ENCODE measurements at places on chromosomes 1 and 21.

DNA sequence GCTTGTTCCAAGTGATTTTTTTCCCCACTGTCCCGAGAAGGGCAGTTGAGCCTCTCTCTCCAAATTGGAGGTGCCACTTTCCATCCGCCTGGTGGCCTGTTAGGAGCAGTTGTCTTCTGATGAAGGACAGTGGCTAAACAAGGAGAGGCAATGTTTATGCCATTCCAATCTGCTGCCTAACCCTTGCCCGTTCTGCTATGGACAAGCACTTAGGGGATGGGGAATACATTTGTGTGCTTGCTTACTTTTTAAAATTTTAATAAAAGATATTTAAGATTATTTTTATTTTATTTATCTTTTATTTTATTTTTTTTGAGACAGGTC, 12.0 kb downstream of the COQ8A start:
- DNase-seq, result peak; percentile 5

GRCh38 chr1:244760471-244760870, 75.0 kb upstream of the COX20 start:
- no peak for DNase-seq

DNA sequence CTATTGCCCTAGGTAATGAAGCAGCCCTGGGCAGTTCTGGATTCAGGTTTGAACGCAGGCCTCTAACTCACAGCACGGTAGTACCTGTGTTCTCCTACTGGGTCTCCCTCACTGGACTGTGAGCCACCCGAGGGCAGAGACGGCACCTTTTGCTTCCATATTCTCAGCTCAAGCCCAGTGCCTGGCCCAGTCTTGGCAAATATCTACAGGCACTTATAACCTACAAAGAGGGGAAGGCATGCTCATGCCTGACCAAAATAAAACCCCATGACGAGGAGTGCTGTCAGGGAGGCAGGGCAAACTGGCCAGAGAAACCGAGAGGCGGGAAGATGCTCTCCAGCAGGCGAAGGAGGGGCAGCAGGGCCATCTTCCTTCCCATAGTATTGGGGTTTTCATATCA, 91.1 kb downstream of the DDX20 start:
- no peak for DNase-seq

GRCh38 chr1:78007677-78008341, 3.1 kb downstream of the DNAJB4 start:
- no peak for DNase-seq

- no peak for DNase-seq
Observed at GRCh38 chr21:36909901-36910561, 56.4 kb downstream of the HLCS start.

GRCh38 chr1:207414606-207415108, 39.5 kb upstream of the CR2 start:
- DNase-seq, result no peak

GRCh38 chr1:110185181-110185580, 24.9 kb upstream of the KCNC4 start:
- no peak for DNase-seq

GRCh38 chr21:42006765-42007164, 3.4 kb downstream of the ZBTB21 start:
- DNase-seq, result no peak

DNA sequence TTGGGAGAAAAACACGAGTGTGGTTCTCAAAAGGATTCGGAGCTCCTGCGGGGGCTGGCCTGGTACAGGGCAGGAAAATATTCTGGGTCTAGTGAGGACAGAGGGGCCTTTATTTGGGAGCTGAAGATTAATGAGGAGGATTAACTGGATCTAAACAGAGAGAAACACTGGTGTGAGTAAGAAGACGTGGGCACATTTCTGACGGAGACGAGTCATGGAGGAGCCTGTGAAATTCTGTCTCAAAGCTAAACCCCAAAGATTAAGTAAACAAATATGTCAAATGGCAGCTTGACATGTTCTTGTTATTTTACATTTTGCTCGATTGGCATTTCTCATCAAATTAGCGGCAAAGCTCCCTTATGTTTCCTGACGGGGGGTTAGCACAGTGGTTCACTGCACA, 12.8 kb downstream of the PROK1 start:
- no peak for DNase-seq

DNA sequence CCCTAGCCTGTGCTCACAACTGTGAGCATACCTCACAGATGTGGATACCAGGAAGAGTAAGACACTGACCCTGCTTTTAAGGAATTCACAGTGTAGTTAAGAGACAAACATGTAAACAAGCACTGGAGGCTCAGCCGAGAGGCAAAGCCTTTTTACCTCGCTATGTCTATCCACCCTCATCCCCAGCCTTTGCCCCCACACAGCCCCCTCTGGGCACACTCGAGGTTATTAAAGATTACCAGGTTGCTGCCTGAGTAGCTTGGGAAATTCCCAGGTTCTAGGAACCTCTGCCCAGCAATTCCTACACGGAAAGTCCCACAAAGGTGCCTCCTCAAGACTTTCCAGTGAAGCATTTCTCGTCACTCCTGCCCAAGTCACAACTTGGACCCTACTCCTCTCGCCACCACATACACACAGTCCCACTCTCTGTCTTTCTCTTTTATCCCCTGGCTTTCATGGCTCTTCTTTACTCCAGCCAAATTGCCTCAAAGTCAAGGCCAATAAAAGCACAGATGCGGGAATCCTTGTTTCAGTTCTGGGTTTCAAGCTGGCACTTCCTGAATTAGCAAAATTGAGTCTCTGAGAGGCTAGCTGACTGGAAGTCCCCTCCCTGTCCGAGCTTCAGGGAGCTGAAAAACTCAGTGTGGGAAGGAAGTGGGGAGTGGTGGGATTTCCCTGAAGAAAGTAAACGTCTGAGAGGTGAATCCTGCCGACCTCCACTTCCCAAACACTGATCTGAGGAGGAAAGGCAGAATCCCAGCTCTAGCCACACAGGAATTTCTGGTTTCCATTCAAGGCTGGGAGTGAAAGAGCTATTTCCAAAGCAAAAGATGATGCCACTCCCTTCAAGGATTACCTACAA, 7.6 kb downstream of the DENND2D start:
- DNase-seq, result no peak

DNA sequence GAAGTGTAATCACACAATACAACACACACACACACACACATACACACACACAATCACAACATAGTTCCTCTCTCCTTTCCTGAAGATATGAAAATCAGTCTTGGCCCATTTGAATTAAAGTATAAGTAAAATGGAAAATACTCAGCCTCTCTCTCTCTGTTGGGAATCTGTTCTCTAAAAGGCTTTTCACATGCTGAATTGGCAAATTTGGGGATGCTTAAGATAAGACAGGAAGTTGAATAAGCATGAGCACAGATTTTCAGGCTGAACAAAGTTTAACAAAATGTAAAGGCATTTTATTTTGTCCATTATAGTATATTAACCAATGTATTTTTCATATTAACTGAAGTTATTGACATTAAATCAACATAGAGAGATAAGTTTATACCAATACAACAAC, 23.7 kb upstream of the FMO2 start:
- no peak for DNase-seq

DNA sequence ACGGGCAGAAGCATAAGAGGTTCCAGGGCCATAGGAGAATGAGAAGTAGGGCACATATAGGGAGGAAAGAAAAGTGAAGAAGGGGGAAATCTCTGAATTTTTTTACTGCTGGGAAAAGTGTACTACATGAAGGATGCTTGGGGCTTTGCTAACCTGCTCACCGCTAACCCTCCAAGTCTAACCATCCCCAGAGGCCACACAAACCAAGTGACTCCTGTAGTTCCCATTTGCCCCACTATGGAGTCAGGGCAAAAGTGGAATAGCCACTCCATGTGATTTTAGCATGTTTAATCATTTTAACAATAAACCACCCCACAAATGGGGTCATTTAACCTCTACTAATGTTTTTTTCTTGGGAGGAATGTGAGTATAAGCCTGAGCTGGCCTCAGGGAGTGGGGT, 24.7 kb downstream of the MPZ start:
- no peak for DNase-seq

DNA sequence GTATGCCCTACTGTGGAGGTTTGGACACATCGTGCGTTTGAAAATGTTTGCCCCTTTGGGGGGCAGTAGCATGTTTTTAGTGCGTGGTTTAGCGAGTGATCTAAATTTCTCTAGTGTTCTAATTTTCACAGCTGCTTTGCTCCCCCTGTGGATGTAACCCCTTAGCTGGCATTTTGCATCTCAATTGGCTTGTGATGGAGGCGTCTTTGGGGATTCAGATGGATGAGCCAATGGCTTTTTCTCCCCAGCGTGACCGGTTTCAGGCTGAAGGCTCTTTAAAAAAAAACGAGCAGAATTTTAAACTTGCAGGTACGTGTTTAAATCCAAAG, 836 bp downstream of the CDC7 start:
- DNase-seq, result no peak

DNA sequence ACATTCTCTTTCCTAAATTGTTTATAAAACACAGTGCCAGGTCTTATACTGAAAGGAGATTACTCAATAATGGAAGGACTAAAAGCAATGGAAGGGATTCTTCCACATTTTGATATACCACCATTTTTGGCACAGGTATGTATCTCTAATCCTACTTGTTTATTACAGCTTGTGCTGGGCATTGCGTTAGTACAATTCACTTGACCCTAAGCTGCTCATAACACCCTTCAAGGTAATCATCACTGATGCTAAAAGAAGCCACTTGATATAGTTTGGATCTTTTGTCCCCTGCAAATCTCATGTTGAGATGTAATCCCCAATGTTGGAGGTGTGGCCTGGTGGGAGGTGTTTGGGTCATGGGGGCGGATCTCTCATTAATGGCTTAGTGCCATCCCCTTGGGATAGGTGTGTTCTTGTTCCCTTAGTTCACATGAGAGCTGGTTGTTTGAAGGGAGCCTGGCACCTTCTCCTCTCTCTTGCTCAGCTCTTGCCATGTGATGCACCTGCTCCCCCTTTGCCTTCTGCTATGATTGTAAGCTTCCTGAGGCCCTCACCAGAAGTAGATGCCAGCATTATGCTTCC, 71.1 kb downstream of the NIBAN1 start:
- no peak for DNase-seq

DNA sequence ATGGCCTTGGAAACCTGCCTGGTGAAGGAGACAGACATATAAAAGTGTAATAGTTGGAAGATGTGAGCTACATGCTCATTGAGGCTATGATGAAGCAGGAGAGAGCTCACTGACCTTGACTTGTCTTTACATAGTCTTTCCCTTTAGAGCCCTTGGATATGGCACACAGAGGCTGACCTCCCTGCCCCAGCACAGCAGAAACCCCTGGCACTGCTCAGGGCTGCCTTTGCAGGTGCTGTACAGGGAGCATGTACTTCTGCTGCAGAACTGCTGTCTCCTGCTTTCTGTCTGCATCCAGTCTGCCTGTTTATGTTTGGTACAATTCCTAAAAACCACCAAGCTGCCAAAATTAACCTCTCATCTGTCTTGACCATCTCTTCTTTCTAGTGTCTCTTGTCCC, 80.5 kb downstream of the C1orf21 start:
- no peak for DNase-seq

GRCh38 chr1:206805357-206805756, 33.1 kb upstream of the IL10 start:
- DNase-seq, result no peak

DNA sequence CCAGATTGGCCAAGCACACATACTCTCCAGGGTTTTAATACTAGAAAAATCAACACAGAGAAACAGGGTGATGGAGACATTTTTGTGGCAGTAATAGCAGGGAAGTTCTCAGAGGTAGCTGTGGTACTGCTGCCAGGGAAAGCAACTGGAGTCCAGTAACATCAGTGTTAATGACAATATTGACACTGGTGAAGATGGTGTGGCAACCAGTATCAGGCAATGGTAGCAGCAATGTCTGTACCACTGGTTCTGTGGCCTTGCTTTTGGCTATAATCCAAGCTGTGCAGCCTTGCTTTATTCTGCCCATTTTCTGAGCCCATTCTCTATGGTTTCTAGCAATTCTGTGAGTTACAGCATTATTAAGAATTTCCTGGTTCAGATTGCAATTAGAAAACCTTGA, 1.6 kb upstream of the SNX7 start:
- no peak for DNase-seq

GRCh38 chr21:42705346-42705745, 51.9 kb downstream of the PDE9A start:
- no peak for DNase-seq

DNA sequence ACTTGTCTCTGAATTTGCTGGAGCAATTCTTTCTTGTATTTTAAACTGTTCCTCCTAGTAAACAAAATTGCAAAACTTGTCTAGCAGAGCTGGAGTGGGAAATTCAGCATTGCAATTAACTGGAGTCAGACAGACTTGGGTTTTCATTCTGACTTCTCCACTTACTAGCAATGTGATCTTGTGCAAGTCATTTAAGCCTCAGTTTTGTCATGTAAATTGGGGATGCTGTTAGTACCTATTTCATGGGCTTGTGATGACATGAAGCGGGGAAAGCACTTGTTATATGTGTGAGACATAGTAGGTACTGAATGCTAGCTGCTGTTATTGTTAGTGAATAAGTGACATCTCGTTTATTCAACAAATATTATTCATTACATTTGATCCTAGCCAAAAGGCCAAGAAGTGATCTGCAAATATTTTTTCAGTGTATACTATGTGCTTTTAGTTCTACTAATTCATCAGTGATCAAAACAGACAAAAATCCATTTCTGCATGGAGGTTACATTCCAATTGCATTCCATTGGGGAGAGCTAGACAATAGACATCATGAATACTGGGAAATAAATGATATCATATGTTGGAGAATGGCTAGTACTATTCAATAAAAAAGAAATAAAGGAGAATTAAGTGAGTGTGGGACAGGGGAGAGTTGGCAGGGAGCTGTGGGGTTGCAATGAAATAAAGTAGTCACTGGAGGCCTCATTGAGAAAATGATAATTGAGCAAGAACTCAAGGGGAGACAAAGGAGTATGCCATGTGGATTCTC, 47.1 kb downstream of the CACHD1 start:
- no peak for DNase-seq

DNA sequence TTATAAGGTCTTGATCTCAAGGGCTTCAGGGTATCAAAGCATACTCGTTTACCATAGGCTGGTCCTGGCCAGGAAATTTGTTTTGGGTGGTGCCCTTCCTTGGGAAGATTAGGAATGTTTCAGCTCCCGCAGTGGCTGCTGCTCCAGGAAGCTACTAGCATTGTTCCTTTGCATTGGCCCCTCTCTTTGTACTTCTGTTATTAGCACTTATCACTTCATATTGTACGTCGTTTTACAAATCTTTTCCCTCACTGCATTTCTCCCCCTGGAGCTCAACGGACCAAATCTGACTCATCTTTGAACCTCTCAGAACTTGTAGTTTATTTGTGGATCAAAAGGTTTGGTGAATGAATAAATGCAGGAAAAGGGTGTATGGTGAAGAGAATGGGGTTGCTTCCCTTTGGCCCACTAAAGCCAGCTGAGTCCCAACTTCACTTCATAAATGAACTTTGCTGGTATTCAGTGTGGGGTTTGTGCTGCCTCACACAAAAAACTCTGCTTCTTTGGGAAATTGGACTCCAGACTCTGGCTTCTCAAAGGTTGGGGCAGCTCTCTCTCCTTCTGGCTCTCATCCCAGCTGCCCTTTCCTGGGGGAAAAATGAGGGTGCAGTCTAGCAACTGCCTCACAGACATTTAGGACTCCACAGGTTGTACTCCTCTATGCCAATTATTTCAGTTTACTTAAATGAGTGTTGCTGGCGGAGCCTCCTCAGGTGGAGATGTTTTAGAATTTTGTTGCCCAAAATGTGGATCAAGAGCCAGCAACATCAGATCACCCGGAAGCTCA, 5.9 kb downstream of the GNAT2 start:
- DNase-seq, result no peak

GRCh38 chr21:46465651-46466050, 7.0 kb downstream of the DIP2A start:
- DNase-seq, result no peak
